Liver (tissue), 10 donors: ENCODE measurements at places on chromosomes 1 and 21. TPM values are rescaled to one million over a fixed set of nuclear protein-coding genes. Genes with fewer than 3 reads are reported as not detected.

GRCh38 chr1:174946031-174946430 is 53.7 kb upstream of the CACYBP start:
- H3K27ac ChIP-seq: no peak overlapping the region
- no peak for DNase-seq
- no peak overlapping the region for H3K4me3 ChIP-seq
- peaks cover 3% of the 10 kb centered on the region for H3K4me1 ChIP-seq

The KCNE1 gene
- polyA plus RNA-seq: 0.65 TPM

The CASZ1 gene
- 1.0 TPM for polyA plus RNA-seq

The EPHX1 gene
- 178 TPM for polyA plus RNA-seq

GRCh38 chr1:9687120-9687873 is 35.8 kb downstream of the PIK3CD start:
- no peaks in the 10 kb centered on the region for H3K27me3 ChIP-seq
- H3K27ac ChIP-seq: no peak overlapping the region
- peaks cover 12% of the 10 kb centered on the region for H3K4me1 ChIP-seq
- H3K4me3 ChIP-seq: peak overlapping the region; percentile 47

- peaks cover 7% of the 10 kb centered on the region for H3K4me1 ChIP-seq
- H3K4me3 ChIP-seq: no peak overlapping the region
- no peaks in the 10 kb centered on the region for H3K27me3 ChIP-seq
- H3K36me3 ChIP-seq: peaks cover 46% of the 10 kb centered on the region
These were observed 20.0 kb downstream of the SCYL3 start for GRCh38 chr1:169873582-169874199.

The SPOCD1 gene
- polyA plus RNA-seq: 0.12 TPM

The HSD3B2 gene
- polyA plus RNA-seq: 0.14 TPM

DNA sequence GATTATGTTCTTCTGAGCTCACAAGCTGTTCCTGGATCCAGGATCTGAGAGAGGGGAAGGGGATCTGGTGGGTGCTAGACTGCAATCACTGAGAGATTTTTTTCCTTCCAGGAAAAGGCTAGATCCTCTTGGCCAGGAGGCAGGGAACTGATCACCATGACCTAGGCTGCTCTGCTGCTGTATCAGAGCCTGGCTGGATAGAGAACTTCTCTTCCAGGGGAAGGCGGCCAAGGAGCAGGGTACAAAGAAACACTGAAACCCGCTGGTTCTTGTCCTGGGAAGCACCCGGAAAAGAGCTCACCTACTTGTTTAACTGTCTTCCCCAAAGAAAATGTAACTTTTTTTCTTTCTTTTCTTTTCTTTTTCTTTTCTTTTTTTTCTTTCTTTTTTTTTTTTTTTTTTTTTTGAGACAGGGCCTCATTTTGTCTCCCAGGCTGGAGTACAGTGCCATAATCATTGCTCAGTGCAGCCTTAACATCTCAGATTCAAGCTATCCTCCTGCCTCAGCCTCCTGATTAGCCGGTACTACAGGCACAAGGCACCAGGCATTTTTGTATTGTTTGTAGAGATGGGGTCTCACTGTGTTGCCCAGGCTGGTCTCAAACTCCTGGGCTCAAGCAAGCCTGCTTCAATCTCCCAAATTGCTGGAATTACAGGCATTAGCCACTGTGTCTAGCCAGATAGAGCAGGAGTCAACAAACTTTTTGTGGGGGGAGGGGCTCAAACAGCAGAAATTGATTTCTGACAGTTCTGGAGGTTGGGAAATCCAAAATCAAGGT is 12.4 kb upstream of the RPS6KA1 start:
- H3K36me3 ChIP-seq: no peaks in the 10 kb centered on the region
- H3K27ac ChIP-seq: no peak overlapping the region
- H3K4me3 ChIP-seq: no peak overlapping the region
- DNase-seq: no peak

DNA sequence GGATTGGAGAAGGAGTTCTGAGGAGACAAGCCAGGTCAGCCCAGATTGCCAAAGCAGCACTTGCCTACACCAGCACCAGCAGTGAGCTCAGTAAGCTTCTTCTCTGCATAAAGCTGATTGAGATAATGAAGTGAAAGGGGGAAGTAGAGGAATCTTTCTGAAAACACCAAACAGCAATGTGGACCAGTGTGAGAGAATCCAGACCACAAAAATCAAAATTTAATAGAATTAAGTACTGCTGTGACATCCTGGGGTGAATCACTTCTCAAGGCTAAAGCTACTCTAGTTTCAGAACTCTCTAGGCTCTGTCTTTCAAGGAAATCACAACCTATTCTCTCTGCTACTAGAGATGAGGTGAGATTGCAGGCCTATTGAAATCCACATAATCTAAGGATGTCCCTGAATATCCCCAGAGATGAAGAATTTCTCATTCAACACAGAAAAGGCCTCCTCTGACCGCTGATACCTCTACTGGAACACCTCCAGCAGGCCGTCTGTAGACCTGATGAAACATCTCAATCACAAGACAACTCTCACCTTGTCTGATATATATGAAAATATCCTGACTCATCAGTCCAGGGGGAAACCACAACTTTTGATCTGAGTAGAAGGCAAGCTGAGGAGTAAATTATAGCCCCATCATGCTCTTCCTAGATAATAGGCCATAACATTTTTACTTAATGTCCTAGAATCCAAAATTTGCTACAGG is at the start of gene FCRL4:
FCRL4 (minus strand) TSS at position 127 of the 709 bp plus-strand sequence. CDS start 141 bp downstream, outside the sequence.
- H3K36me3 ChIP-seq: no peaks in the 10 kb centered on the region
- no peaks in the 10 kb centered on the region for H3K4me1 ChIP-seq
- H3K4me3 ChIP-seq: no peak within 1 kb of the TSS
- H3K27ac ChIP-seq: no peak within 1 kb of the TSS
- H3K27me3 ChIP-seq: no peaks in the 10 kb centered on the region
- no peak for DNase-seq

The ZMYND12 gene
- polyA plus RNA-seq: 2.0 TPM

- H3K27ac ChIP-seq: peak overlapping the region; percentile 60
- H3K4me1 ChIP-seq: peaks cover 14% of the 10 kb centered on the region
- no peaks in the 10 kb centered on the region for H3K36me3 ChIP-seq
These were observed 35.4 kb downstream of the TBCE start for GRCh38 chr1:235402457-235403200.

DNA sequence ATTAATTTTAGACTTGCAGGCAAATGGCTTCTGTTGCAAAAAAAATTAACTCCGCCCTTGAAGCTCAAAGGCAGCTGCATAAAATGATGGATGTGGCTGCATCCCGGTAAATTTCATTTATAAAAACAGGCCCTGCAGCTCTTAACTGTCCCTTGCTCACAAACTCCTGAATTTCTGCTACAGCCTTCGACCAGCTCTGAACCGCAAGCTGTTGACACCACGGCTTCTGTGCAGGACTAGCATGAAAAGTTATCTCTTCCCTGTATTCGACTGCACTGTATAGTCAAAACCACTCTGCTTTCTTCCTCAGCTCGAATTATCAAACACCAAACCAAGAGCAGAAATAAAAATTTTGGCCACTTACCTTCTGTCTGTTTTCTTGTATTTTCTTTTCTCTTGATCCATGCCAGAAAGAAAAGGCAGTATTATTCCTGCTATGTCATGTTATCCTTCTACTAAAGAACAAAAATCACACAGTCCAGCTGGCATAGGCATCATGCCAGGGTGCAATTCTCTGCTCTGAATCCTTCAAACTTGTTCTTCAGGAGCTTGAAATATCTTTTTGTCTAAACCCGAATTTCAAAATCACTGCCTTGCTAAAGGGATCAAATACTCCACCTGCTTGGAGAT is 195.5 kb upstream of the NCAM2 start:
- H3K27ac ChIP-seq: no peak overlapping the region
- H3K27me3 ChIP-seq: no peaks in the 10 kb centered on the region
- H3K4me1 ChIP-seq: no peaks in the 10 kb centered on the region

The RIPPLY3 gene
- 0.21 TPM for polyA plus RNA-seq

- H3K4me3 ChIP-seq: no peak overlapping the region
- no peaks in the 10 kb centered on the region for H3K27me3 ChIP-seq
- H3K36me3 ChIP-seq: no peaks in the 10 kb centered on the region
- DNase-seq: no peak
- peaks cover 10% of the 10 kb centered on the region for H3K4me1 ChIP-seq
- peak overlapping the region; percentile 55 for H3K27ac ChIP-seq
These were observed 31.7 kb downstream of the ELK4 start for GRCh38 chr1:205600085-205600484.

DNA sequence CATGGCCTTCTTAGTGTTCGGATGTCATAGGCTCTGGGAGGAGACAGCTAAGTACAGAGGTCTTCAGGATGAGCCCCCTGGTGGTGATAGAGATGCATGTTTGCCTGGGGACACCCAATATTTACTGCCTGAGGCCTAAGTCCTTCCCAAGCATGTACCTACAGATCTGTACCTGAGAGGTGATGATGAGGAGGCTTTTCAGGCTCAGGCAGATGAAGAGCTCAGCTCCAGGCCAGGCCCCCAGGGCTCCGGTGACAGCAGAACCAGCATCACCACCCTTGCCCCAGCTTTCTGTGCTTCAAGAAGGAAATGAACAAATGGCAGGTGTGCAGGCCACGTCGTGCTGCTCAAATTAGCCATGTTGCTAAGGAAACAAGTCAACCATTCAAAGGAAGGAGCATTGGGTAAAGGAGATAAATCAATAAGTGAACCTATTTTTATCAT is 21.1 kb downstream of the CACNA1E start:
- no peaks in the 10 kb centered on the region for H3K36me3 ChIP-seq
- H3K4me1 ChIP-seq: no peaks in the 10 kb centered on the region
- no peaks in the 10 kb centered on the region for H3K27me3 ChIP-seq
- no peak for DNase-seq
- peak overlapping the region; percentile 31 for H3K27ac ChIP-seq

- H3K36me3 ChIP-seq: no peaks in the 10 kb centered on the region
- DNase-seq: no peak
- H3K27ac ChIP-seq: no peak overlapping the region
- H3K4me3 ChIP-seq: no peak overlapping the region
- H3K4me1 ChIP-seq: no peaks in the 10 kb centered on the region
These were observed 35.9 kb upstream of the CCSAP start for GRCh38 chr1:229378586-229379367.

- H3K27ac ChIP-seq: no peak overlapping the region
- no peaks in the 10 kb centered on the region for H3K4me1 ChIP-seq
These were observed 436.6 kb upstream of the BEND5 start for GRCh38 chr1:49213301-49213700.

DNA sequence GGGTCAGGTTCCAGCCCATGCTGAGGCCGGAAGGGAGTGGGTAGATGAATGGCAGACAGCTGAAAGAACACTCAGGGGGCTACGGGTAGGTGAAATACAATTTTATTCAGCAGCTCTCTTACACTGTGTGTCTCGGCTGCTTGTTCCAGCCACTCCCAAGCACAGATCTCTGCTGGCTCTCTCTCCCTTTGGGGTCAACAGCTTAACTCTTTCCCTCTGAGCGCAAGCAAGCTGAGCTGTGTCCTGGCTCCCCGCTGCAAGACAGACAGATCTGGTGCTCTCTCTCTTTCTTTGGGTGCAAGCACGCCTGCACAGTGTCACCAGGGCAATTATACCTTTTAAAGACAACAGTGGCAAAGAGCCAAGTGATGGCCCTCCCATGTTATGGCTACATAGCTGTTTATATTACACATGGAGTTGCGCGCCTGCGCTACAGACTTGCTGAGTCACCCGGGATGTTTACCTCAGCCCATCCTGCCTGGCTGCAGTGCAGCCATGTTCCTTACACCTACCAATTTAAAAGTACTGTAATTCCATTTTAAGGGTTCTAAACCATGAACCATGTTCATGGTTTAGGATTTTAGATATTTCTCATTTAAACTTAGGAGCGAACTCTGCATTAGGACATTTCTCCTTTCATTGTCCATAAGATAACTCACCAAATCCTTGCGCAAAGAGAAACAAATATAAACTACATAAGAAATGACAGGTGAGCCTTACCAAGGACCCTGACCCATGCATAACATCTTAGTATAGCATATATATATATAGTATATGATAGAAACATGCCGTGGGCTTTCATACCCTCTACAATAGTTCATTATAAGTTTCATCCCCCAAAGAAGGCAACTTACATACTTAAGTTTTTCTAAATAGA is 396.5 kb downstream of the SMYD3 start:
- no peak overlapping the region for H3K27ac ChIP-seq
- H3K4me1 ChIP-seq: no peaks in the 10 kb centered on the region
- no peak overlapping the region for H3K4me3 ChIP-seq
- DNase-seq: no peak
- no peaks in the 10 kb centered on the region for H3K36me3 ChIP-seq

The KRTAP20-1 gene
- not detected for polyA plus RNA-seq

The KRTAP11-1 gene
- not detected for polyA plus RNA-seq

DNA sequence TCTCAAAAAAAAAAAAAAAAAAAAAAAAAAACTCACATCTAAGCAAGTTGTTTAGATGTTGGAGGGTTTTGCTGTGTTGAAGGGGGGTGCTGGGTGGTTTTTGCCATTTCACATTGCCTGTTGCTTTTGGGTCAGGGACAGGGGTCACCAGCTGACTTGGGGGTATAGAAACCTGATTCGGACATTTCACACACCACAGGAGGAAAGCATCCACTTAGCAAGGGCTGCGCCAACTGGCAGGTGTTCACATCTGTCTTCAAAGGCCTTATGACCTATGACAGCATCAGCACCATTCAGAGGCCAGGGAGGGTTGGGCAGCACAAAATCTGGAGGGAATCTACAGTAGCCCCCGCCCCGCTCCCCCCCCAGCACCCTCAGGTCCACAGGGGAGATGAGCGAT is 45.2 kb downstream of the SYF2 start:
- H3K4me1 ChIP-seq: no peaks in the 10 kb centered on the region
- no peaks in the 10 kb centered on the region for H3K36me3 ChIP-seq
- H3K4me3 ChIP-seq: no peak overlapping the region
- no peak for DNase-seq
- H3K27ac ChIP-seq: no peak overlapping the region

The BRDT gene
- polyA plus RNA-seq: not detected

DNA sequence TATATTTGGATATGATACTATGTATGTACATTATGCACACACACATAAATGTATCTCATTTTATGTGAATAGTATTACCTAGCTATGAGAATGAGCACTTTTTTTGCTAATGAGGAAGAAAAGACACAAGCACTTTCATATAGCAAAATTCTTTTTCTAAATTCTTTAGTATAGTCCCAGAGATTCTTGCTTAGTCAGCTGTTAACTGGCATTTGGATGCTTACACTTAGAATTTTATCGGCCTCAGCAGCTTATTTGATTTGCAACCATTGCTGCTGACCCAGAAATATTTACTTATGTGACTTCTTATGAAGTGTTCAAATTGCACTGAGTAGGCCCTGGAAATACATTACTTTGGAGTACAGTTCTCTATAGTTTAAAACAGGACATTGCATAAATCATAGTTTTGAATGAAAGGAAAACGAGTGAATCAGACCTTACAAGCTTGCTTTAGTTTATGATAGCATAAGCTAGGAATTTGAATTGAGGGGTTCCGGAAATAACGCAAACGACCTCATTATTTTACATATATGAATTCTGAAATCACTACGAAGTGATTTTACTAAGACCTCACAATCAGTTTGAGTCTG is 653.9 kb upstream of the NEGR1 start:
- H3K4me3 ChIP-seq: no peak overlapping the region
- H3K4me1 ChIP-seq: no peaks in the 10 kb centered on the region
- H3K36me3 ChIP-seq: no peaks in the 10 kb centered on the region
